Right renal pelvis (tissue), 4 donors: ENCODE measurements at places on chromosomes 5 and 9.

- no peak for DNase-seq
Observed at GRCh38 chr9:127154390-127155191, 32.2 kb upstream of the ANGPTL2 start.

DNA sequence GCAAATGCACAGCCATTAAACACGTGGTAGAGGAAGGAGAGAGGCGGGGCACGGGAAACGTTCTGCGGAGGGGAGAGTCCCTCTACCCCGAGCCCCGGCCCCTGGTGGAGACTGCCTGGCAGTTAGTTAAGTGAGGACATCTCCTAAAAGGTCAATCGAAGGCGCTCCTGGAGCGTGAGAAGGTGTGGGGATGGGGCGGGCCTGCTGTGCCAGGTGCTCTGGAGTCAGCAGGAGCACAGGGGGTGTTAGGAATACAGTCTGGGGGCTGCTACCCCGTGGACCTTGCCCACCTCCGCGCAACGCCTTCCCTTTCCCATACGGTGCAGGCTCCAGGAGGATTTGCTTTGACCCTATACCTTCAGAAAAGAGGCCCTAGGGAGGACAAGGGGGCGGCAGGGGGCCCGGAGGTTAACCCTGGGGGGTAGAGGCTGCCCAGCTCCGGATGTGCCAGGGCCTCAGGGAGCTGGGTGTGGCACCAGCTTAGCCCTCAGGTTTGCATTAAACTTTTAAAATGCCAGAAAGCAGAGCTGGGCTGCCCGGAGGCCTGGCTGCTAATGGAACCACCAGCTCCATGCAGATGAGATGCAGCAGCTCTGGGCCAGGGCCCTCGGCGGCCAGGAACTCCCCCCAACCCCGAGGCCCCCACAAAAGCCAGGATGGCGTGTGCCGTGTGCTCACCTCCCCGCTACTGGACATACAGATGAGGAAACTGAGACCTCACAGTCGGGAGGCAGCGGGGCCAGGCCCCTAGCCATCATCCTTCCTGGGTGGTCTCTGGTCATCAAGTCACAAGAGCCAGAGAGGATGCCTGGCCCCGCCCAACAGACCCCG is 39.2 kb downstream of the NACC2 start:
- no peak for DNase-seq

- DNase-seq: no peak
Observed at GRCh38 chr9:109341561-109341960, 20.7 kb upstream of the EPB41L4B start.

DNA sequence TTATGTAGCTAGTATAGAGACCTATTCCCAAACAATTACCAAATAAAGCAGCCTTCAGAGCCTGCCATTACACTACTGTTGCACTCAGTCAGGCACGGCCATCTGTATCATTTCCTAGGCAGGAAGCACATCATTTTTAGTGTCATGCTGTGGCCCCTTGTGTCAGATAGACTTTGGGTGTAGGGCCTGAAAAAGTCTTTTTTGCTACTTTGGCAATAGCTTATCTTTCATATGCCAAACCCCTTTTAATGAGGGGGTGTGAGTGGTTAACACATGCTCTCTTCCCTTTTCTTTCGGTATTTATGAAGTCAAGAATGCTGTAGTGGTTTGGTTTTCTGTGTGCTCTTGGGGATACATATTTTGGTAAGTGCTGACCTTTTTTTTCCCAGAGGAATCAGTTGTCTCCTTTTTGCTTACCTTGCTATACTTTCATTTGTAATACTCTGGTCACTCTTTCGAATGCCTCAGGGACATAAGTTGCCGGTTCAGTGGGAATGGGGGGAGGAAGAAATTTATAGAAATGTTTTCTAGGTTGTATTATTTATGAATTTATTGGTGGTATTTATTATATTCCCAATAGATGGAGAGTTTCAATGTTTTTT is 209.8 kb downstream of the CSNK1G3 start:
- DNase-seq: no peak

DNA sequence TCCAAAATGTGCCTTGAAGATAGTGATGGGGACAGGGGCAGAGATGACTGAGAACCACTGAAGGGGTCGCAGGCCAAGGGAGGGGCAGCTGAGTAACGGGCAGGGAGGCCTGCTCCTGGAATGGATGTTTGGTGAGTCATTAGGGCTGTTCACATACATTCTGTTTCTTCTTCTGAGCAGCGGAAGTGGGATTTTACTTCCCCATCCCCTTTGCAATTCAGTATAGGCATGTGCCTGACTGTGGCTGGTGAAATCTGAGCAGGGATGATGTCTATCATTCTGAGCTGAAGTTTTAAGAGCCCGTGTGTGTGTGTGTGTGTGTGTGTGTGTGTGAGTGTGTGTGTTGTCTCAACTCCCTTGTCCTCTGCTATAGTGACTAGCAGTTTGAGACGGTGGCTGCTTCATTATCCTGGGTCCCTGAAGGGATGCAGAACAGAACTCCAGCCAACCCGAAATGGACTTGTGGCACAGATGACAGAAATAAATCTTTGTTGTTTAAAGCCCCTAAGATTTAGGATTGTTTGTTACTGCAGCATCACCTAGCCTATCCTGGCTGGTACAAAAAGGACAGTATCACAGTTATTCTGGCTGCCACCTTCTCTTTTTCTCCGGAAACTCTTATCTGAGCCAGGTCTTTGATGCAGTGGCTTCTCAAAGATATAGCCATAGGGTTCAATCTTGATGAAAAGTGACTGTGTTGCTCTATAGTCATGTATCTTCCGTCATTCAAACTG is 29.2 kb upstream of the TGFBI start:
- no peak for DNase-seq

GRCh38 chr5:135826994-135827671 is 7.3 kb upstream of the SLC25A48 start:
- no peak for DNase-seq
